ENCODE measurements at places on chromosomes 6 and 20.

GRCh38 chr6:127932708-127933107 lies 31.9 kb upstream of the THEMIS start:
- DNase-seq: no peak

DNA sequence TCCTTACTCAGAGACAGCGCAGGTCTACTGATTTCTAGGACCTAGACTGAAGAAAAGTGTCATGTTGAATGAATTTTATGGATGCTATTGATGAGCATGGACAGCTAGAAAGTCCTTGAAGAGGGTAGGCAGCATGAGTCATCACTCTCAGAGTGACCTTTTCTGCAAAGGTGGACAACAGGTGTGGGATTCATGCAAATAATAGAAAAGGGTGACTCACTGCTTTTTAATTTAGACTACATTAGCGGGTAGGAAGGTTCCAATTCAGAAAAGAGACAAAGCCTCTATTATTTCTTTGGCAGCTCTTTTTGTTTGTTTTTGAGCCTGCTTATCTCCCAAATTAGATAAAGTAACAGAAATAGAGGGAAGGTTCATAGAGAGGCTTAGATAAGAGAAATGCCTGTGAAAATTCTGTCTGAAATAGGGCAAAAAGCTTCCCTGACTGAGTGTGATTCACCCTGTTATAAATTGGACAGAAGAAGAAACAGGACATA lies 191.4 kb downstream of the TENT5A start:
- peak; percentile 18 for DNase-seq

DNA sequence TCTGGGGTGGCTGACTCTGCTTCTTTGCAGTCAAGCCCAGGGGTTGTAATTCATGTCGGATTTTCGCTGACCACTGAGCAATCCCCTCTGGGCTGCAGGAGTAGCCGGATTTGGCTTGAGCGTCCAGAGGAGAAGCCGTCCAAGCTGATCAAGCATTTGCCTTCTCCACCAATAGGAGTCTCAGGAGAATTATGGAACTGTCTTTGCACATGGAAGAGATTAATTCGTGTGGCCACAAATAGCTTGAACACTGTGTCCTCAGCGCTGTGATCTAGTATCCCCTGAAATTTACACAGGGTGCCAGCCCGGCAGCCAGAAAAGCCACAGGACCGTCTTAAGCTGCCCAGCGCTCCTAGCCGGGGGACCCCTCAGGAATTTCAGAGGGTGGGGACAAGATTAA lies 37.1 kb downstream of the EYA2 start:
- no peak for DNase-seq

GRCh38 chr6:166906376-166907044 lies 49.8 kb downstream of the RNASET2 start:
- no peak for DNase-seq

DNA sequence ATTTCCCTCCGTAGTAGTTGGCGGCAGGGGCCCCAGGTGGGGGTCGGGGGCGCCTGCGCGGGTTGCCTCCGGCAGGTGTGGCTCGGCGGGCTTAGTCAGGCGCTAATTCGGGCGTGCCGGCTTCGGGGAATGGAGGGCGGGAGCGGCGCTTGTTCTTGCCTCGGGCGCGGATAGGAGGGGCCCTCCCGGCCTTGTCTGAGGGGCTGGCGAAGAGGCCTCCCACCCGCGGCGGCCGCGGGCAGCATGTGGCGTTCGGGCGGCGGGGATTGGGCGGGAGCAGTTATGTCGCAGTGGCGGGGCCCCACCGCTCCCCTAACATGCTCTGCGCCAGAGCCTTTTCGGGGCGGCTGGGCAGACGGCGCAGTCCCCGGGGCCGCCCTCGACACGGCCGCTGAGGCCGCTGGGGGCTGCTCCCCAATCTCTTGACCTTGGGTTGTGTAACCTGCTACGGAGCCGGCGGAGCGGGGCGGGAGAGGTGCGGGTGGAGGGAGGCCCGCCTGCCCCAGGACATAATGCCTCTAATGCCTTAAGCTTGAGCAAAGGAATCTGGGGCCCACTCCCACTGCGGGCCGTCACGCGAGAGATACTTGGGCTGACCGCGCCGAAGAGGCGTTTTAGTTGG lies 1.1 kb downstream of the AMD1 start:
- peak; percentile 59 for DNase-seq

- DNase-seq: no peak
Measured at GRCh38 chr6:124679387-124679786, 282.9 kb upstream of the RNF217 start.

DNA sequence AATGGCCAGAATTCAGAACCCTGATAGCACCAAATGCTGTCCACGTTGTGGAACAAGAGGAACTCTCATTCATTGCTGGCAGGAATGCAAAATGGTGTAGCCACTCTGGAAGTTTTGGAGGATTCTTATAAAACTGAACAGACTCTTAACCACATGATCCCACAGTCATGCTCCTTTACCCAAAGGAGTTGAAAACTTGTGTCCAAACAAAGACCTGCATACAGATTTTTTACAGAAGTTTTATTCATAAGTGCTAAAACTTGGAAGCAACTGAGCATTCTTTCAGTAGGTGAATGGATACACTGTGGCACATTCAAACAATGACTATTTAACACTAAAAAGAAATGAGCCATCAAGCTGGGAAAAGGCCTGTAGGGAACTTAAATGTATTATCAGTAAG lies 32.5 kb downstream of the PREP start:
- DNase-seq: peak; percentile 29

DNA sequence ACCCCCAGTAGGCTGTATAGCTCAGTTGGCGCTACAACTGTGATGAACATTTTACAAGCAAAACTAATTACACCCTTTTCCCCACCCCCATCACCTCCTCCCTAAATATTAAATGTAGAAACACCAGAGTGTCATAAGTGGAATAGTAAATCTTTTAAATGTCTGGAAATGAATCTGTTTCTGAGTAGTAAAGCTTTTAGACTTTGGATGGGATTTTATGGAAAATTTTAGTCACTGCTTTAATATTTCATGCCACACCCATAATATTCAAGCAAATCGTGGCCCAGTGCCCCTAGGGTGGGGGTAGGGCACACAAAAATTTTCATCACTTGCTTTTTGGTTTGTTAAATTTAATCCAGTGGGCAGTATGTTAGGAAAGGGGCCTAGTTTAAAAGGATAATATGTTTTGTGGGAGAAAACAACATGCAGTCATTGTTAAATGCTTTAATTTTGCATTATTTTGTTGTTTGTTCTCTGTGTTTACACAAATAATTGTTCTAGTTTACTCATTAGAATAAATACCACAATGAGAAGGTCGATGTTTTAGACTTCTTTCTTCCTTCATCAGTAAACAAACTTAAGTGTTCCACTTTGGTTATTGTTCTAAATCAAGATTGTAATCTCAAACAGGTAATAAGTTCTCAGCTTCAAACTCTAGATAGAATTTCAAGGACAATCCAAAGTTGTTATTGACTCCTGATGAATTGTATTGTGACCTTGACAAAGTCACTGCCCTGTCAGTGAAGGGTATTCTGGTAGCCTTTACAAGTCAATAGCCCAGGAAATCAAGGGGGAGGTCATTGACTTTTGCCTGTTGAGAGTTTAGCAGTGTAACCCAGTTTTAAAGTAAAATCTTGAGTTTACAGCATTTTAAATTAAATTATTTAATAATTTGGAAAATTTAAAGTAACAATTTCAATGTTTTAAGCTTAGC lies 79.2 kb downstream of the CBFA2T2 start:
- no peak for DNase-seq

DNA sequence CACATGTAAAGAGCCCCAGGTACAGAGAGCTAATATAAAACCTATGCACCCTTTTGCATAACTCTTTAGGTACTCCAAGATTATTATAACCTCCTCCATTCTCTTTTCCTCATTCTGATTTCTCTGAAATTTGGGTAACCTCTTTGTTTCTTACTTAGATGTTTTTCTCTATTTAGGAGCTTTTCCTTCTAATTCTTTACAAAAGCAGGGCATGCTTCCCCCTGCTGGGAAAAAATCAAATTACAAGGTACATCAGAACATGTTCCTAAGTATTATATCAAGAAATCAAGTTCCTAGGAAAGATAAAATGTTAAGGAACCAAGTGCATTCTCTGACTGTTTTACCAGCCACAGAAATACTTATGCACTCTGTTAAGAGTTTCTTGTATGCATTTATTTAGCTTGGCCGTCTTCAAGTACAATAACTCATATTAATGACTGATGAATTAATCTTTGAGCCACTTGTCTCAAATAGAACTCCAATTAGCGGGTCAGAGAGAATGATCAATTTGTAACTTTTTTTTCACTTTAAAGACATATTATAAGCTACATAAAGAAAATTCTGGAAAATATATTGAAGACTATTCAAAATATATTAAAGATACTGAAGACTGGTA lies 2.1 kb downstream of the KHDRBS2 start:
- peak; percentile 31 for DNase-seq

- DNase-seq: no peak
Measured at GRCh38 chr20:37387519-37388269, 41.8 kb downstream of the SRC start.

- DNase-seq: no peak
Measured at GRCh38 chr20:44765091-44765490, 19.4 kb downstream of the KCNK15 start.

GRCh38 chr20:53692465-53693067 lies 98.9 kb upstream of the ZNF217 start:
- peak; percentile 92 for DNase-seq

DNA sequence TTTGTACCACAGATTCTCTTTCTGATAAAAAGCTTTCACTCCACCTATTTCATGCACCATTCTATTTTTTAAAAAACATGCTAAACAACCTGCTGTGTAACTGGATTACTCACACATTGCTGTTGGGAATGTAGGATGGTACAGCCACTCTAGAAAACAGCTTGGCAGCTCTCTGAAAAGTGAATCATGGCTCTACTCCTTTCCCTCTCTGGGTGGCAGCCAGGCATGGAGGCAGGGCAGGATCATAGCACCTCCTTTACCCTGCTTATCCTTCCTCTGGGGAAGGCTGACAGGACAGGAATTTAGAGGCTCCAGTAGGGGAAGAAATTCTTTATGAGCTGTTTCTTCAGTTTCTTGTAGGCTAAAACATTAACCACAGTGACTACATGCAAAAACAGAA lies 6.7 kb upstream of the VNN2 start:
- DNase-seq: peak; percentile 96

DNA sequence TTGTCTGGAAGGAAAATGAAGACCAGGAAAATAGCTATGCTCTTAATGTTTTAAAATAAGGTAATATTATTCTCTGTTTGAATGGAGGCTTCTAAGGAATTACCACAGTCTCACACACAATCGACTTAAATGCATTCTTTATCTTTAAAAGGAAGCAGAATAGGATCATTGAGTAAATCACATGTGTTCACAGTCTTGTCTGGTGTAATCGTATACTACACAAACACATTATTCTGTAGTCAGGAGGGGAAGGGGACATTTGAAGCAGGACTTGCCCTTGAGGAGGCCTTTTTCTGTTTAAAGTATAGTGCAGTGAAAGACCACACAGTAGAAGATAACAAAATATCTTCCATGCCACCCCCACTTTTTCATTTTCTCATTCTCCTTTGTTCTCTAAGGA lies 20.6 kb upstream of the REV3L start:
- DNase-seq: no peak

GRCh38 chr6:115842338-115842737 lies 218.4 kb downstream of the FRK start:
- DNase-seq: no peak

DNA sequence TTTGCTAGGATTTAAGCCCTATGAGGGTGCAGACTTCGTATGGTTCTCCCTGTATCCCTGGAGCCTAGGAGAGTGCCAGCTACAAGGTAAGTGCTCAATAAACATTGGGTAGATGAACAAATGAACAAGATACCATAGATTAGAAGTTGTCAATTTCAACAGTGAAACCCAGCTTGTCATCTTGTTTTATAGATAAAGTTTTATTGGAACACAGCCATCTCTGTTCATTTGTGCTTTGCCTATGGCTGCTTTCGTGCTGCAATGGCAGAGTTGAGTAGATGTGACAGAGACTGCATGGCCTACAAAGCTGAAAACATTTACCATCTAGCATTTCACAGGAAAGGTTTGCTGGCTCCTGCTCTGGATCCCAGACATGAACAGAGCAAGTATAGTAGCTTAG lies 5.6 kb downstream of the DAAM2 start:
- DNase-seq: no peak

GRCh38 chr6:44837255-44837654 lies 449.7 kb downstream of the CDC5L start:
- no peak for DNase-seq

DNA sequence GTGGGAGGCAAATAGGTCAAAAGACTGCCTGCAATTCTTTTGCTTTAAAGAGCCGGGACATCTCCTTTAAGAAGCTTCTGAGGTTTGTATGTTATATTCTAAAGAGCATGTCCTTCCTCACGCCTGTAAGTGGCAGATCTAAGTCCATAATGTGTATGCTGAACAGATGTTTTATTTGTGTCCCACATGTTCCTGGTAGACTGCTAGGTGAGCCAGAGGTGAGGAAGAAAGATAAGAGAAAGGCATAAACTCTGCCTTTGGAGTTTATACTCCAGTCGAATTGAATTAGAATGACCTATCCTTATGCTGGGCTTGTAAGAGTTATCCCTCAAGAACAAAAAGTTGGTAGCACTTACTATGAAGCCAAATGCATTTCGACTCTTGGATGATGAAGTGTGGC lies 27.2 kb upstream of the ADGRG6 start:
- no peak for DNase-seq

DNA sequence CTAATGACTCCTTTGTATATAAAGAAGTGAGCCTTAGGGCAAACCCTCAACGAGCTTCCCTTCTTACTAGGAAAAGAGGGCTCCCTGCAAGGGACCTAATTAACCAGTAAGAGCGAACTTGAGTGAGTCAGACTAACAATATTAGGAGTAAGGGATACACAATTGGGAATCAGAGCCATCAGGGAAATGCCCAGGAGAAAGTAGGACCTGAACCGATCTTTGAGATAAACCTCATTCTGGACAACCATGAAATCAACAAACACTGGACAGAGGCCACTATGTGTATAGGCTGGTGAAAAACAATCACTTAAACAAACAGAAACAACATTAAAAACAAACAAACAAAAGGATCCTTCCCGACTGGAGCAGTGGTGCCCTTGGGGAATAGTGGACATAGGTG lies 120.8 kb downstream of the EDN1 start:
- no peak for DNase-seq

GRCh38 chr6:20732896-20733295 lies 198.6 kb downstream of the CDKAL1 start:
- no peak for DNase-seq

GRCh38 chr6:146359131-146359530 lies 184.5 kb upstream of the RAB32 start:
- no peak for DNase-seq

DNA sequence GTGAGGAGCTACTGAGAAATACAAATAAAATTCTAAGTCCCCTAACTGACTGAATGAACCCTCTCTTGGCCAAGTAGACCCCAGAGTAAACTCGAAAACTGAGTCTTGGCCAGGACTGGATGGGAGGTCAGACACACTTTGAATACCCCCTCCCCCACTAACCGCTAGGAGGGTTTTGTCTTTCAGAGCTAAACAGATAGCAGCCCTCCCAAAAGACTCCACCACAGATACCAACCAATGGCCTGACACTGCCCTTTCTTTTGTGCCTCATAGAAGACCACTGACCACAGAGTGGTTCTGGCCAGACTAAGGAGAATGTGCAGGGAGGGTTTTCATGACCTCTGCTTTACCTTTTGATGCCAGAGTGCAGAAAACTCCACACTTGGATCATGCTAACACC lies 42.1 kb downstream of the SPACA1 start:
- DNase-seq: no peak

- DNase-seq: no peak
Measured at GRCh38 chr20:6123649-6124014, 802 bp upstream of the FERMT1 start.

All from astrocyte of the hippocampus (primary cell).